ENCODE measurements at places on chromosomes 13 and 19.

- no peak for DNase-seq
Measured at GRCh38 chr19:38744874-38745273, 600 bp upstream of the CAPN12 start.

DNA sequence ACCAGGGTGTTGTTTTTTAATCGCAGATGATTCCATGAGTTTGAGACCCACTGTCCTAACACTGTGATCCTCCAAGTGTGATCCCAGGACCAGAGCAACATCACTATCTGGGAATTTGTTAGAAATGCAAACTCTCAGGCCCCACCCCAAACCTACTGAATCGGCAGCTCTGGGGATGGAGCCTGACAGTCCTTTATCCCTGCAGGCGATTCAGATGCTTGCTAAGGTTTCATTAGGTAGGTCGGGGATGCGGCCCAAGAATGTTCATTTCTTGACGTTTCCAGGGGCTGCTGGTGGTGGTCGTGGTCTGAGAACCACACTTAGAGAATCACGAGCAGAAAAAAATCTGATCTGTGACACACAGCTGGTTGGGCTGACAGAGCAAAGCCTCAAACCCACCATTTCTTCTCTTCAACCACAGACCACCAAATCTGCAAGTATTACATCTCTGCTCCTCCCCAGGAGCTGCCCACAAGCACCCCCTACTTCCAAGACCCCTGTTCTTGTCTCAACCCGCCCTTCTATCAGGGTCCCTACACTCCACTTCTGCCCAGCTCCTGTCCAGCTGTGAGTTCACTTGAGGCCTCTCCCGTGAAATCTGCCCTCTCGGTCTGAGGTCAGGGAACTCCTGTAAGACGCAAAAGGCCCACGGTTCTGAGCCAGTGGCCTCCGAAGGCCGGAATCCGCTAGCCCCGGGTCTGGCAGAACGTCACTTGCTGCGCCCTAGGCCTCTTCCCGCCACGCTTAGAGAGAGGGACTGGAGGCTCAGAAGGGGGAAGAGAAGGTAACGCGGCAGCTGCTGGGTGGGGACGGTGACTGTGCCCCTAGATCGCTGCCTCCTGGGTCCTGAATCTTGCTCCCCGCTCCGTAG is 1.1 kb upstream of the FARP1 start:
- no peak for DNase-seq

DNA sequence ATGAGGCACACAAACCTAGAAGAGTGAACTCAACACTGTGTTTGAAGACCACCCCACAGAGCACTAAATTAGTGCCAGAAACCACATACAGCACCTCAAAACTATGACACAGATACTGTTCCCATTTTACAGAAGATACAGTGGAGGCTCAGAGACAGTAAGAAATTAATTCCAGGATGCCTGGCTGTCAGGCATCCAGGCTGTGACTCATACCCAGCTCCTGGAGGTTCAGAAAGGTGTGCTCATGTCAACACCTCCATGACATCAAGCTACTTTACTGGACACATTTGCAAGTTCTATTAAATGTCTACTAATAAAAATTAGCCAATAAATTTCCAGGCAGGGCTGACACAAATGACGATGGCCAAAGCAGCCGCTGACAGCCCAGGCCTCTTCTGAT is 176.3 kb downstream of the ABCC4 start:
- no peak for DNase-seq

- no peak for DNase-seq
Measured at GRCh38 chr19:4368128-4368820, 24.9 kb downstream of the MPND start.

GRCh38 chr19:47186446-47187334 is 44.3 kb downstream of the BBC3 start:
- no peak for DNase-seq

DNA sequence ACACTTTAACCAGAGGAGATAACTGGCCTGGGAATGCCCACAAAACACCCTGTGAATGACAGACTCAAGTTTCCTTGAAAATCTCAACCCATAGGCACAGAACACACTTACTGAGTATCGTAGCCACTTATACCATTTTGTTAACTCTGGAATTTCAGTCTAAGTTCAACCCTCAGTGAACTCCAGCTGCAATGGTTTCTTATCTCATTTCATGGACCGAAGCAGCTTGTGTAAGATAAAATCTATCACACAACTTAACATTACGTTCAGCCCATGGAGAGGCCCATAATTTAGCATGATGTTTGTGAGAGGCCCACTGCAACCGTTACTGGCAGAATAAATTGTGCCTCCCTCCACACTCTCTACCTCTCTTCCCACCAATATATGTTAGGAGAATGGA is 323.0 kb downstream of the DNAJC15 start:
- no peak for DNase-seq

GRCh38 chr19:41175801-41176777 is 16.9 kb upstream of the CYP2S1 start:
- peak; percentile 93 for DNase-seq

DNA sequence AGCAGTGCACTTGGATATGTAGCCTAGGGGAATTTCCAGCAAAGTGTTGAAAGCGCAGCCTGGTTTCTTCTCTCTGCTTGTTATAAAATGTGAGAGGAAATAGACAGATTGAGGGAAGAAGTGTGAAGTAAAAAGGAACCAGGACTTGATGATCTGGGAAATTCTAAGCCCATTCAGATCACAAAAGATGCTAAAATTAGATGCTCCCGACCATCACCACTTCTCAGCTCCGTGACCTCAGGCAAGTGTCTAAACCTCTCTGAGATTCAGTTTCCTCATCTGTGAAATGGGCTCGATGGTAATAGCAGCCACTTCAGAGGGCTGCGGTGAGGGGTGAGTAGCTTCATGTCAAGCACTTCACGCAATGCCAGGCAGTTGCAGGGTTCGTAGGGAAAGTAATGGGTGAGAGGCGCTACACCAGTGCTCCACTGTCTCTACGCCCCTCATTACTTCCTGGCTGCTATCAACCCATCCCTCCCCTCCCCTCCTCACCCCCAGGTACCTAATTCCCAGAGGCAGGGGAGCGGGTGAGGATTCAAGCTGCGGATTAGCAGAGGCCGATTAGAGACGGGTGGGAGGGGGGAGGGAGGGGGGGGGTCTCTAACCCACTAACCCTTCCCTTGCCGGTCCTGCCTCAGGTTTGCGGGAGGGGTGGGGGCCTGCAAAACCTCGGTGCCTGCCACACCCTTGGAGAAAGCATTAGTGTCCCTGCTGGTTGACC is 9.0 kb upstream of the NFIC start:
- DNase-seq = no peak
